Neural cell (in vitro differentiated cells): ENCODE measurements at places on chromosomes 1 and 21. TPM values are rescaled to one million over a fixed set of nuclear protein-coding genes. Genes with fewer than 3 reads are reported as not detected.

KRTAP19-1 gene
- polyA plus RNA-seq: not detected in 2 replicates

PLCH2 gene
- 5.7 and 6.6 TPM in 2 replicates for polyA plus RNA-seq

C1orf210 gene
- not detected in 2 replicates for polyA plus RNA-seq

PDC gene
- not detected in 2 replicates for polyA plus RNA-seq

MT1HL1 gene
- not detected in 2 replicates for polyA plus RNA-seq

SUSD4 gene
- polyA plus RNA-seq: 31.5 and 39.5 TPM in 2 replicates

LIPI gene
- polyA plus RNA-seq: not detected in 2 replicates
